WERI-Rb-1 (cell line): ENCODE measurements at places on chromosomes 6 and 20.

GRCh38 chr6:42304053-42304712 is 86.5 kb upstream of the MRPS10 start:
- peak; percentile 94 for DNase-seq

- no peak for DNase-seq
These were observed 1.7 kb upstream of the GMPR start for GRCh38 chr6:16236631-16237199.

- no peak for DNase-seq
These were observed 138.0 kb downstream of the HFE start for GRCh38 chr6:26224940-26225847.

DNA sequence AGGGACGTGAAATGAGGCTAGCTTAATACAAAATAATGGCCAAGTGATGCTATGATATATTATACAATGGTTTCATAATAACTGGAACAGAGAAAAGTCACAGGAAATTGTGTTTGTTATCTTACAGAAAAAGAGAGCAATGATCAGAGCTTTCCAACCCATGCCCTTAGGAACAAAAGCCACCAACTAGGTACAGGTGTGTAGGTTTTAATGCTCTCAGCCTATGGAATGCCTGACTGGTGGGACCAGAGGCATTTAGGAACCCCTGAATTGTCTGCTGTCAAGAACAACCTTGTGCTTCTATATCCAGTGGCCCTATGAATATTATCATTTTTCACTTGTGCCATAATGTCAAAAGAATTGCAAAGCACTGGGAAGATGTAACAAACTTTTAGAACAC is 133.0 kb upstream of the RUNX2 start:
- DNase-seq: no peak

DNA sequence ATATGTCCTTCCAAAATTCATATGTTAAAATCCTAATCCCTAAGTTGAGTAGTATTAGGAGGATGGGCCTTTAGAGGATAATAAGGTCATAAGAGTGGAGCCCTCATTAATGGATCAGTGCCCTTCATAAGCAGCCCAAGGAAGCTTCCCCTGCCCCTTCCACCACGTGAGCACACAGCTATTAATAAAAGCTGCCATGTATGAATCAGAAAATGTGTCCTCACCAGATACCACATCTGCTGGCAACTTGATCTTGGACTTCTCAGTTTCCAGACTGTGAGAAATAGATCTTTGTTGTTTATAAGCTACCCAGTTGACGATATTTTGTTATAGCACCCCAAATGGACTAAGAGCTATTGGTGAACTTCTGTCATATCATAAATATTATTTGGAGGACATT is 207.7 kb upstream of the HDDC2 start:
- DNase-seq: no peak

DNA sequence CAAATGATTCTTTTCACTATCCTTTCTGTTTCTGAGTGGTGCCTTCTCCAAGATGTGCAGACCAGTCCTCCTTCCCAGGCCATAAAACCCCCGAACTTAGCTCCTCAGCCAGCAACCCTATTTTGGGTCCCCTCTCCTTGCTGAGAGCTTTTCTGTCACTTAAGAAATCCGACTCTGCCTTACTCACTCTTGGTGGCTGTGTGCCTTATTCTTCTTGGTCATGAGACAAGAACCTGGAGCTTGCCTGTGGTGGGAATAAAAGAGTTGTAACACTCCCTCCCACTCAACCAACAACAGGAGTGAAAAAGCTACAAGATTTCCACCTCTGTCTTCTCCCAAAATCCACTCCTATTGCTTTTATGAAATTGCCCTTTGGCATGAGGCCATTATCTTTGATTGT is 62.6 kb downstream of the RPS12 start:
- DNase-seq: no peak

DNA sequence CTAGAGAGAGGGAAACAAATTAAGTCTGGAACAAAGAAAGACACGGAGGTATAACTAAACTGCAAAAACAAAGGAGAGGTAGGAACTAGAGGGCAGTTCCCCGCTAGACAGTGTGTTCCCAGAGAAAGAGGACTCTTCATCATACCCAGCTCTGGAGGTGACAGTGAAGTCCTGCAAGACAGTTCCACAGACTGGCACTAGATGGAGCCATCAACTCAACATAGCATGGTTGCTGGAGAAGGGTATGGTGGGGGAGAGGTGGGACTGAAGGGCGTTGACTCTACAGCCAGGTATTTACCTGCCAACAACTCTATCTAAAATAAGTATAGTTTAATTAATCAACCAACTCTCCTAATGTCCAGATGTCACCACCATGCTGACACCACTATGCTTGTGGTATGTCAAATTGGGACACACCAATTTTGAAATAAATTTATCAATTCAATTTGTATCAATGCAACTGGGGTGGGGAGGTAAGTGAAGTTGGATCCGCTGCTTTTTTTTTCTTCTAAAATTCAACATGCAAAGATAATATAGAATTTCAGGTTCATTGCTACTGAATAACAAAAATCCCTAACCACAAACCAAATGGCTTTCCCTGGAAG is 9.7 kb downstream of the BACH2 start:
- DNase-seq: peak; percentile 83

DNA sequence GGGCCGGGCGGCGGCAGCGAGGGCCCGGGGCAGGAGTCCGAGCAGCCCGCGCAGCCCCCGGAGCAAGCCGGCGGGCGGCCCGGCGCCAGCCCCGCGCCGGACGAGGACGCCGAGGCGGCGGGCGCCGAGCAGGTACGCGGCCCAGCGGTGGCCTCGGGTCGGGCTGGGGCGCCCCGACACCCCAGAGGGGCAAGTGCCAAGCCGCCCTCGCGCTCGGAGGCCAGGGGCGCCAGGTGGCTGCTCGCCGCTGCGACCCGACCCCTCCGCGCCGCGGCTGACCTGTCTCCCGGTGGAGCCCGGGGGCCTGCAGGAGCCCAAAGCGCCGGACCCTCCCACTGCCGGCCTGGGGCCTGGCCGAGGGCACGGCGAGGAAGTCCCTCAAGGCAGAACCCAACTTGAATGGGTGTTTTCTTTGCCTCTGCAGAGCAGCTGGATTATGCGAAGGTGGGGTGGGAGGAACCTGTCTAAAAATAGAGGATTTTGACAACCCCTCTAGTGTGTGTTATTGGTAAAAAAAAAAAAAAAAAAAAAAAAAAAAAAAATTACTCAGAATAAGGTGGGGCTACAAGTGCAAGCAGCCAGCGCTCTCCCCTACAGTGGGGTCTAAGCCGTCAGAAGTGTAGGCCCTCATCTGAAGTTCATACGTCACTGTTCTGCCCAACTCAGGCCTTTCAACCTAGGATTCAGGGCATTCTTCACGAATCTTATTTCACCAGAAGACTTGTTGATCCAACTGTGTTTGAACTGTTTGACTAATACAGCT is 609 bp downstream of the OGFRL1 start:
- DNase-seq: no peak

DNA sequence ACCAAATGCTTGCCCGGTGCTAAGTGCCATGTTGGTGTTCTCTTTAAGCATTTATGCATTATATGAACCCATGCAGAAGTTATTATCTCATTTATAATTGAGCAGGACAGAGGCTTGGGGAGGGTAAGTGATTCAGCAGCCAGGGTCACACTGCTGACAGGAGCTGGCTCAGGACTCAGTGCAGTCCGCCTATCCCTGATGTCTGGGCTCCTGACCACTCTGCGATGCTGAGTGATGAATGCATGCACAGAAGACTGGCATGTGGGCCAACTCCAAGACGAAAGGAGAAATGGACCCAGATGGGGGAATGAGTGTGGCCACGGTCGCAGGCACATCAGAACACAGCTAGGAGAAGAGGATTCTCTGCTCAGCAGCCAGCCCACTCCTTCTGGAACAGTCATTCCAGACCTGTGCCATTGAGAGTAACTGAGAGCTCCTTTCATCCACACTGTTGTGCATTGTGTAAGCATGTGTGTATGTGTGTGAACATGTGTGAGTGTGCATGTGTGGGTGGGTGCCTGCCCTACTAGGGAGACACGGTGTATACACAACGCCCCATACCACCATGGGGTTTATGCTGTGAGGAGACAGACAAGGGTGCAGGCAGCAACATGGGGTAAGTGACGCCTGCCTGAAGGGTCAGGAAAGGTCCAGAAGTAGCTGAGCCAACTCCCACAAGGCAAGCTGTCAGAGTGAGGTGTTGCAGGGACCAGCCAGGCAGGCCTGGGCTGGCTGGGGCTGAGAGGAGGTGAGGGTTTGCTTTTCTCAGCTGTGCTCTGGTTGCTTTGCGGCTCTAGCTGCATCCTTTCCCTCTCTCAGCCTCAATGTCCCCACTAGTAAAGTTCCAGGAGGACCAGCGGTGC is 97.8 kb upstream of the PMEPA1 start:
- no peak for DNase-seq

DNA sequence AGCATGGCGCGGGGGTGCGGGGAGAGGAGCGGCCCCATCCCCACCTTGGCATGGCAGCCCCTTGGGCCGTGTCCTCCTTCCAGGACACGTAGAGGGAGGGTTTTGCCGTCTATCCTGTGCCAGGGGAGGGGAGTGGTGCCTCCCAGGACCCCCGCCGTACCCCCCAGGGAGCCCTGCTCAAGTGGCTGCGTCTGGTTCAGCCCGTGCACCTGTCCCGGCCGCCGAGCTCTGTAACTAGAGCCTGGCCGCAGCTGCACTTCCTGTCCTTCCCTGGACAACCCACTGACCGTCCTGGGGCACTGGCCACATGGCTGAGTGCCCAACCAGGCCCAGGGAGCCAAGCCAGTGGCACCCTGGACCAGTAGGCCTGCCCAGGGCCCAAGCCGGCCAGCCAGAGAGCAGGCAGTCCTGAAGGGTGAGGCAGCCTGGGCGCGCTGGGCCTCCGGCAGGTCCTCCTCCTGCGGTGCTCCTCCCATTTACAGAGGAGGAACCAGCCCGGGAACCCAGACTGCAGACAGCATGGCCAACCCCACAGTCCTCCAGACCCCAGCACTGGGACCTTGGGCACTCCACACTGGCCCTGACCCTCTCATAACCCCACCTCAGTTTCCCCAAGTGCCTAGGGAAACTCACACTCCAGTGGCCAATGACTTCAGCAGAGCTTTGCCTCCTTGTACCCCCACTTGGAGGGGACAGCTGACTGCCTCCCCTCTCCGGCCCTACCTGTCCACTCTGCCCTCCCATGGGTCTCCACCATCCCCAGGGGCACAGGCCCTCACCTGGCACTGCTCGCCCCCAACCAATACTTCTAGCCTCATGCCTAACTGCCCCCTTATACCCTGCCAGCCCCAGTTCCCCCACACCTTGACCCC is 8.7 kb downstream of the LAMA5 start:
- peak; percentile 20 for DNase-seq

GRCh38 chr6:104404377-104404776 is 455.3 kb downstream of the HACE1 start:
- no peak for DNase-seq

DNA sequence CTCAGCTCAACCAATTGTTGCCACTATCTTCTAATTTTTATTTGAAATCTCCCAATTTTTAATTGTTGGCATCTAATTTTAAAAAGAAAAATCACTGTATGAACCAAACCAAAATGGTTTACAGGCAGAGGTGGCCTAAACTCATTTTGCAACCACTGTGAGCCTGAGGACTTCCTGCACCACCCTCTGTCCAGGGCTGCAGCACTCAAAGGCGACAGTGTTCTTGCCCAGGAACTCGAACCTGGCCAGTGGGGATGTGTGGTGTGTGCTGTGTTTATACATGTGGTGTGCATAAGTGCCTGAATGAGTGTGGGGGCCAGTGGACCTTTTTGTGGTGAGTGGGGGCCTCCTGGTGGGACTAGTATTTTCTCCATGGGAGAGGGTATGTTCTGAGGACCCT is 24.4 kb upstream of the SLC22A7 start:
- DNase-seq: no peak

GRCh38 chr6:73562558-73562957 is 41.7 kb upstream of the EEF1A1 start:
- no peak for DNase-seq

DNA sequence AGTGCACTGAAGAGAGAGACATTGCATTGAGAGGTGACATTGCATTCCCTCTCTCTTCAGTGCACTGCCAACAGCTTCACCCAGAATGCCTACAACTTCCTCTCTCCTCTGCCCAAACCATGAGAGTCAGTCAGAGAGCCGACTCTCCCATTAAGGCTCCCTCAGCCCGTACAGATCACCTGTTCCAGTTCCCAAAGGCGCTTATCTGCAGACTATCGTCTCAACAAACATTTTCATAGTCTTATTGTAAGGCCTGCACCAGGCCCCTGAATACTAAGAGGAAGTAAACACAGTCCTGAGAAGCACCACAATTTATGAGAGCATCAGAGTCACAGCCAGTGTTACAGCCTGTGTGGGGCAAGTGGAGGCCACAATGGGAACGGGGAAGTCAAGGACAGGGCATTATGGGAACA is 53.7 kb downstream of the GFOD1 start:
- no peak for DNase-seq

- DNase-seq: peak; percentile 7
These were observed 117.4 kb downstream of the TBC1D32 start for GRCh38 chr6:121216928-121217327.

- no peak for DNase-seq
These were observed 52.7 kb downstream of the DAAM2 start for GRCh38 chr6:39844866-39845265.

DNA sequence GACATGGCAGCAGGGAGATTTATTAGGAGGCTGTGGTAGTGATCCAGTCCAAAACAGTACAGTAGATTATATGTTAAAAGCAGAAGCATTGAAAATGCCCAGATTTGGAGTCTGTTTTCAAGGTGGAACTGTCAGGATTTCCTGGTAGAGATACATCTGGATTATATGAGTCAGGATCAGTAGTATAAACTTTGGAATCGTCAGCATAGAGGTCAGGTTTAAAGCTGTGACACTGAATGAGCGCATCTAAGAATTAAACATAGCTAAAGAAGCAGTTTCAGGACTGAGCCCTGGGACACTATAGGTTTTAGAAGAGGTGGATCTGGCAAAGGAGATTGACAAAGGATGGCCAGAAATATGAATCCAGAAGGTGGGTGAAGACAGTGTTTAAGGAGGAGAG is 60.4 kb downstream of the RNF144B start:
- DNase-seq: no peak

- peak; percentile 20 for DNase-seq
These were observed 156.3 kb downstream of the ARID1B start for GRCh38 chr6:156933201-156934068.

DNA sequence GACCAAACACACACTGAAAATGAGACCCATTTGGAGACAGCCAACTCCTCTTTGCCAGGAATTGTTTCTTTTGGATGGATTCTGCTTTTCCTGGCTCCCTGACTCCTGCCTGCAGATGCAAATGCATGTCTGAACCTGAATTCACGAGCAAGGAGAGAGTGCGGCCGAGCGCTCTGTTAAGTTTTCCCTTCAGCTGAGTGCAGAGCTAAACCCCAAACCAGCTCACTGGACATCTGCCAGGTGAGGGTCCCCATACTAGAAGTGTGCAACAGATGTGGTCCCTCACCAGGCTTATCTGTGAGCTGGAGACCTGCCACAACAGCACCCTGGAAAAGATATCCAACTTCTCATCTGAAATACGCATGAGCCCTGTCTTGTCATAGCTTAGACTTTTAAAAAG is 59.0 kb downstream of the CD164 start:
- DNase-seq: no peak

DNA sequence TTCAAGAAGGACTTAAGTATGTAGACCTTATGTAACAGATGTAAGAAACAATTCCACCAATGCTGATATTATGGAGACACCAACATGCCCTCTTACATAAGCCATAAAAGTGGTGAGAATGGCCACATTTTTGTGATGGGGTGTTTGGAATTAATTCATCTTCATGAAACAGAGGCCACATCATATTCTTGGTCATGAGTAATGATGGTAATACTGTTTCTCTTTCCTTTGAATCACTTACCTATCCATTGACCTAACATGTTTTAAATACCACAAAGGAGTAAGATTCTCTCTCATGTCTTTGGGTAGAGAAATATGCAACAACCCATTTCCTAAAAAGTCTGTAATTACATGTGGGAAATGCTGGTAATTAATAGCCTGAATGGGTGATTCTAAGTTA is 545.4 kb upstream of the FLRT3 start:
- DNase-seq: no peak
